Activated CD8-positive, alpha-beta memory T cell treated with anti-CD3 and anti-CD28 coated beads for 1 hour (primary cell): ENCODE measurements at places on chromosomes 2 and 18.

GRCh38 chr2:144320491-144320890 is 199.4 kb downstream of the ZEB2 start:
- peak; percentile 24 for DNase-seq

DNA sequence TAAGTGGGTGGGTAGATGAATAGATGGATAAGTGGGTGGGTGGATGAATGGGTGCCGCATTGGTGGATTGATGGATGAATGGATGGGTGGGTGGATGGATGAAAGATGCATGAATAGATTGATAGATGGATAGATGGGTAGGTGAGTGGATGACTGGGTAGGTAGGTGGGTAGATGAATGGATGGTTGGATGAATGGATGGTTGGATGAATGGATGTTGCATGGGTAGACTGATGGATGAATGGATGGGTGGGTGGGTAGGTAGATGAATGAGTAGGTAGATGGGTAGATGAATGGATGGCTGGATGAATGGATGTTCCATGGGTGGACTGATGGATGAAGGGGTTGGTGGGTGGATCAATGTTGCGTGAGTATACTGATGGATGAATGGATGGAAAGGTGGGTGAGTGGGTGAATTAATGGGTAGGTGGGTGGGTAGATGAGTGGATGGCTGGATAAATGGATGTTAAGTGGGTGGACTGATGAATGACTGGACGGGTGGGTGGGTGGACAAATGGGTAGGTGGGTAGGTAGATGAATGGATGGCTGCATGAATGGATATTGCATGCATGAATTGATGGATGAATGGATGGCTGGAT is 30.5 kb downstream of the ANKMY1 start:
- no peak for DNase-seq

GRCh38 chr2:105746177-105747080 is 1.7 kb downstream of the NCK2 start:
- DNase-seq = peak; percentile 46

GRCh38 chr2:113167962-113168340 is 5.8 kb upstream of the PSD4 start:
- DNase-seq = no peak

DNA sequence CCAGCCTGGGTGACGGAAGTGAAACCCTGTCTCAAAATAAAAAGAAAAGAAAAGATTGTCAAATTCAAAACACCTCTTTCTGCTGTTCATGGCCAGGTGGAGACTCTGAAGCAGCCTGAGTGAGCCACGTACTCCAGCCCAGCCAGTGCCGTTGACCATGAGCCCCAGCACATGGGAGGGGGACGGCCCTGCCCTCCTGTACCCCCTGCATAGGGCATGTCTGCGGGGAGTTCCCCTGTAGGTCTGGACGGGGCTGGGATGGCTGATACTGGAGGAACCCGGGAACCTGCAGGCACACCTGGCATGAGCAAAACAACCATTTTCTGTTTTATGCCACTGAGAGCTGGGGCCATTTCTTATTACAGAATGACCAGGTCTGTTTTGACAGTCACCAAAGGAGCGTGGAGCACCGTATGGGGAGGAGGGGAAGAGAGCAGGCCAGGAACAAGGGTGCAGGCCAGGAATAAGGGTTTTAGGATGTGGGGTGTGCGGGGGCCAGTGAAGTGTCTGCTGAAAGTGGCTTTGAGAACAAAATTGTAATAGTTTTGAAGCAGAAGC is 30.1 kb downstream of the TMEM18 start:
- no peak for DNase-seq
